ENCODE measurements at places on chromosomes 3 and 15.
A peak's percentile ranks its signal among the peaks of the same experiment; 100 is the strongest.

DNA sequence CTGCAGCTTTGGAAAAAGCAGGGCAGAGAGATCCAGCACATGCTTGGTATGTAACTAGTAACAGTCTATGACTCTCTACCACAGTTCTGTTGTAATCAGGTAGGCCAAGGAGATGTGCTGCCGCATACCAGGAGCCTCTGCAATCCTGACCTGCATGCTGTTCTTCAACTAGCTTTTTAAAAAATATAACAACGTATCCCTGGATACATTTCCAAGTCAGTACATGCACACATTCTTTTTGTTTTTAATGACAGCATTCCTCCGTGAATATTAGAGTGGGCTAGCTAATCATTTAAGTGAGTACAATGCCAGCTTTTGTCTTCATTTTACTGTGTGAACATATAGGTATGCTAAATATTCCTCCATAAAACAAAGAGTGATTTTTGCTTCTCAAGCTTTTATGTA lies 437.8 kb downstream of the RBMS3 start:
- no peak for DNase-seq
- no peaks in the 10 kb centered on the region for H3K4me1 ChIP-seq
- H3K36me3 ChIP-seq: no peaks in the 10 kb centered on the region
- no peak overlapping the region for H3K4me3 ChIP-seq
- no peaks in the 10 kb centered on the region for H3K27me3 ChIP-seq

DNA sequence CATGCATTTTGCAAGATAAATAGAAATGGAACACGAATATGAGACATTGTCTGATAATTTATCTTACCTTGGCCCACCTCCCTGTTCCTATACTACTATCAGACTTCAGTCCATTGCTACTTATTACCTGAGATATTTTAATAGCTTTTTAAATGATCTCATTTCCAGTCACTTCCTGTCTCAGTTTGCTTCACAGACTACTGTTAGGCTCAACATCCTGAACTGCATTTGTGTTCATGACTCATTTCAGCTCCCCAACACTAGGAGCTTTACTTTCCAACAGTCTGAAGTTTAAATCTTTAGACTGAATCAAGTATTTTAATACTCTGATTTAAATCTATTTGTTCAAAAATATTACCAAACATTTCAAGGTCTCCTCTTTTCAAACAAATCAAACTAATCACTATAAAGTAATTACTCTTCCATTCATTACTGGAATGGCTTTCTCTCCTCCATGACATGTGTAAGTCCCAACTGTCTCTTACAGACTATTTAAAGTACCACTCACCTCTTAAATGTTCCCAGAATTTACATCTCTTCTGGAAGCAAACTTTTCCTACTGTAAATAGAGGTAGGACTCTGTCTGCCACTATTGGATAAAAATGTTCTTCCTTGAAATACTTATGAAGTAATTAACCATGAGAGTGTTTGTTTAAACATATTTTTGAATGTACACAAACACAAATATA lies 1277.6 kb downstream of the ZPLD1 start:
- H3K36me3 ChIP-seq: no peaks in the 10 kb centered on the region
- H3K4me3 ChIP-seq: no peak overlapping the region
- no peaks in the 10 kb centered on the region for H3K4me1 ChIP-seq
- DNase-seq: no peak
- H3K27ac ChIP-seq: no peak overlapping the region

DNA sequence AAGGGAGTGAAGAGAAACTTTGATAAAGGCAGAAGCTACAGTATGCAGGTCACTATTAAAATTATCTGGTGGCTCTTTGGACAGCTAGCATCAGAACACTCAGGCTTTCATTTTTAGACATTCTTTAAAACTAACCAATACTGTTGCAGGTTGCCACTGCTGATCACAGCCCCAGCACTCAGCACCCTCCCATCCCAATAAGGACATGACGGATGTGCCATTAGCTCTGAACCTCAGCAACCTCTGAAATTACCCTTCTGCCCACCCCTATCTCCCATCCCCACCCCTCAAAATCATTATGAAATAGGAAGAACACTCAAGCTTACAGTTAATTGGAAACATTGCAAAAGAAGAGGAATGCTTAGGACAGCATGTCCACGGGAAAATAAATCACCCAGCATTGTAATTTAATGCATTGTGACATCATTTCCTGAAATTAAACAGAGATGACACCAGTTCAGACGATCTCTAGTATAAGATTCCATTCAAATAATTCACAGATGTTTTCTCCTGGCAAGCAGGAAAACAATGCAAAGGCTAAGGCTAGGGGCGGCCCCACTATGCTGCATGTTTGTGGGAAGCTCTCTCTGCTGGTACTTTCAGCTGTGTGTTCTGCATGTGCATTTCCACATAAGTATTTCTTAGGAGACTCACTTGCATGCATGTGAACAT lies 71.6 kb downstream of the MEIS2 start:
- no peak for DNase-seq
- H3K27me3 ChIP-seq: no peaks in the 10 kb centered on the region
- H3K4me1 ChIP-seq: no peaks in the 10 kb centered on the region
- H3K4me3 ChIP-seq: no peak overlapping the region

- DNase-seq: no peak
- no peaks in the 10 kb centered on the region for H3K27me3 ChIP-seq
- H3K36me3 ChIP-seq: no peaks in the 10 kb centered on the region
- H3K27ac ChIP-seq: no peak overlapping the region
Measured at GRCh38 chr15:82304778-82305090, 42.1 kb downstream of the SAXO2 start.

DNA sequence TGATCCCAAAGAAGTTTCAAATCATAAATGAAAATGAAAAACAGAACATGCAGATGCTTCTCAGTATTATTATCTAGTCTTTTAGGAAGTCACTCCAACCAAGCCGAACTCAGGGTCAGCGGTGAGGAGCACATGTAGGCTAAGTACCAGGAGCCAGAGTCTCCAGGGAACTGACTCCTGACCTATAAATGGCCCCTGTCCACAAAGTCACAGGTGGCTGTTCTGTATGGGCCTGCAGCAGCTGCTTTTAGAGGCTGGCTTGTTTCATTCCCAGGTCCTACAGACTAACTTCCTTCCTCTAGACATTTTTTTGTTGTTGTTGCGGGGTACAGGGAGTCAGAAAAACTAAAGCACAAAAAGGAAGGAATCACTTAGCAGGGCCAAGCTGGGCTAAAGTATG lies 54.6 kb downstream of the DAPK2 start:
- H3K4me3 ChIP-seq: no peak overlapping the region
- no peak overlapping the region for H3K27ac ChIP-seq
- H3K4me1 ChIP-seq: no peaks in the 10 kb centered on the region
- DNase-seq: no peak

- no peaks in the 10 kb centered on the region for H3K36me3 ChIP-seq
- no peak for DNase-seq
- no peak overlapping the region for H3K4me3 ChIP-seq
- no peaks in the 10 kb centered on the region for H3K27me3 ChIP-seq
- no peak overlapping the region for H3K27ac ChIP-seq
Measured at GRCh38 chr3:157131861-157132260, 28.1 kb downstream of the CCNL1 start.

GRCh38 chr3:164539215-164539614 lies 539.1 kb downstream of the SI start:
- no peak for DNase-seq
- H3K27me3 ChIP-seq: no peaks in the 10 kb centered on the region
- no peak overlapping the region for H3K4me3 ChIP-seq
- H3K4me1 ChIP-seq: no peaks in the 10 kb centered on the region
- H3K27ac ChIP-seq: no peak overlapping the region

DNA sequence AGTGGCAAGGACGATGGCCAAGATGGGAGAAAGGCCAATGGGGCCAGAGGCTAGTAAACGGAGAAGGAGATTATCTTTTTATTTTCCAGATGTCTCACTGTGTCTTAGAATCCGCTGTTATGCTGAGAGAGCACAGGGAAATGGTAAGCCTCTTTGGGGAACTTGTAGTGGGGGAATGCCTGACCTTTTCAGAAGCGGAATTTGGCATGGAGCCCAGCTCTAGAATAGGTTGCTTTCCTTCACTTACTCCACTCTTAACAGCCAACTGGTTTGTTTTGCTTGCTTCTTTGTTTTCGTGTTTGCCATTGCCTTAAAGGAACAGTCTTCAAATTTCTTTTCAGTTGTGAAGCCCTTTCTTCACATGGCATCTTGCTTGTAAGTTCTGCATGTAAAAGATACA lies 316.2 kb upstream of the THRB start:
- no peak overlapping the region for H3K27ac ChIP-seq
- H3K27me3 ChIP-seq: no peaks in the 10 kb centered on the region
- H3K4me3 ChIP-seq: no peak overlapping the region
- no peak for DNase-seq

GRCh38 chr15:71804226-71804625 lies 6.1 kb upstream of the NR2E3 start:
- DNase-seq: no peak
- H3K27ac ChIP-seq: no peak overlapping the region
- no peaks in the 10 kb centered on the region for H3K36me3 ChIP-seq
- H3K4me1 ChIP-seq: peaks cover 26% of the 10 kb centered on the region

DNA sequence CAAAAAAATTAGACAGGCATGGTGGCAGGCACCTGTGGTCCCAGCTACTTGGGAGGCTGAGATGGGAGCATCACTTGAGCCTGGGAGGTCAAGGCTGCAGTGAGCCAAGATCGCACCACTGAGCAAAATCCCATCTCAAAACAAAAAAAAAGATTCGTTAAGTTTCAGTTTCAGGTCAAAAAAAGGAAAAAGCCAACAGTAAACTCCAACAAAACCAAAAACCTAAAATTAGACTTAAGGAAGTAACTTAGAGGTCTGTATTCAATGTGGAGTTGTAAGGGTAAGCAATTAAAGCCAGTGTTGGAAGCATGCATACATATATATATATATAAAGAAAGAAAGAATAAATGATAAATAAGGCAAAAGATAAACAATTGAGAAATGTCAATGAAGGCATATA lies 11.8 kb downstream of the KPNA1 start:
- no peak overlapping the region for H3K4me3 ChIP-seq
- H3K27me3 ChIP-seq: no peaks in the 10 kb centered on the region
- H3K27ac ChIP-seq: no peak overlapping the region
- peaks cover 11% of the 10 kb centered on the region for H3K36me3 ChIP-seq
- DNase-seq: no peak

DNA sequence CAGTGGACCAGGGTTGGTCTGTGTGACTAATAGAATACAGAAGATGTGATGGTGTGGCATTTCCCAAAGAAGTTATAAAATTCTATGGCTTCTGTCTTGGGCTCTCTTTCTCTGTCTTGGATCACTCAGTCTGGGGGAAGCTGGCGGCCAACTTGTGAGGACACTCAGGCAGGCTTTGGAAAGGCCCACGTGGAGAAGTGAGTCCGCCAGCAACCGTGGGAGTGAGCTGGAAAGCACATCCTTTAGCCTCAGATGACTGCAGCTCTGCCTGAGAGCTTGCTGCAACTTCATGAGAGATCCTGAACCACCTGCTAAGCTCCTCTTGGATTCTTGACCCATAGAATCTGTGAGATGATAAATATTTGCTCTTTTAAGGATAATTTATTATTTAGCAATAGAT lies 72.0 kb upstream of the RASGRP1 start:
- no peak for DNase-seq
- no peaks in the 10 kb centered on the region for H3K4me1 ChIP-seq
- no peaks in the 10 kb centered on the region for H3K36me3 ChIP-seq
- H3K4me3 ChIP-seq: no peak overlapping the region
- H3K27me3 ChIP-seq: peaks cover 6% of the 10 kb centered on the region
- H3K27ac ChIP-seq: no peak overlapping the region

- no peaks in the 10 kb centered on the region for H3K36me3 ChIP-seq
- no peak overlapping the region for H3K4me3 ChIP-seq
- H3K27ac ChIP-seq: no peak overlapping the region
- no peak for DNase-seq
- no peaks in the 10 kb centered on the region for H3K27me3 ChIP-seq
Measured at GRCh38 chr3:118228151-118228550, 806.5 kb downstream of the IGSF11 start.

- no peak for DNase-seq
- H3K4me1 ChIP-seq: peaks cover 40% of the 10 kb centered on the region
- H3K27ac ChIP-seq: no peak overlapping the region
- H3K36me3 ChIP-seq: peaks cover 70% of the 10 kb centered on the region
Measured at GRCh38 chr3:128077202-128077624, 25.0 kb downstream of the SEC61A1 start.

DNA sequence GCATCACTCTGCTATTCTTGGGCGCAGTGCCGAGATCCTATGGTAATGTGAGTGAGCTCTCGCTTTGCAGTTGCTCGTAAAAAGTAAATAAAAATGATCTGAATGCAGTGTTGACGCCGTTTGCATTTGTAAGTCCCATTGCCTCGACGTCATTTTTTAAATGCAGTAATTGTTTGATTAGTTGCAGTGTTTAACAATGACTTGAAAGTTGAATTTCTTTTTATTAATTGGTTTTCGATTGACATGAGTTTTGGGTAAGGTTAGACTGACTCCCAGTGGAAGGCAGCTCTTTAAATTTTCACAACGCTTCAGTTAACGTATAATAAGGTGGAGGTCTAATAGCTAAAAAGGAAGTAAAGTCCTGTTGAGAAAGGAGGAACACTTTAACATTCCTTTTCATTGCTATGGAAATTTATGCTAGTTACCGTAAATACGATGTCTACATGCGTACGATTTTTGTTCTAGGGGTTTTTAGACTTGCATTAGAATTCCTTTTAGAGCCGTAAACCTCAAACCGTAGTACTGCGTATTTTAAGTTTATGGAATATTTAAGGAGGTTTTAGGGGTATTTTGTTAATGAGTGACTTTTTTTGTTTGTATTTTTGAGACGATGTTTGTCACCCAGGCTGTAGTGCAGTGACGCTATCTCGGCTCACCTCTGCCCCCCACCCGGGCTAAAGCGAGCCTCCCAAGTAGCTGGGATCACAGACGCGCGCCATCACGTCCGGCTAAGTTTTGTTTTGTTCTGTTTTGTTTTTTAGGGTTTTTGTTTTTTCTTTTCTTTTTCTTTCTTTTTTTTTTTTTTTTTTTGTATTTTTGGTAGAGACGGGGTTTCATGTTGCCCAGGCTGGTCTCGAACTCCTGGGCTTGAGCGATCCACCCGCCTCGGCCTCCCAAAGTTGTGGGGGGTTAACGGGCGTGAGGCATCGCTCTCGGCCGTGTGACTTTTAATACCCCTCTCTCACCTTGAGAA lies 1.4 kb downstream of the MORF4L1 start:
- peaks cover 25% of the 10 kb centered on the region for H3K4me1 ChIP-seq
- H3K36me3 ChIP-seq: peaks cover 28% of the 10 kb centered on the region
- peak overlapping the region; percentile 100 for H3K27ac ChIP-seq
- DNase-seq: no peak
- no peaks in the 10 kb centered on the region for H3K27me3 ChIP-seq

DNA sequence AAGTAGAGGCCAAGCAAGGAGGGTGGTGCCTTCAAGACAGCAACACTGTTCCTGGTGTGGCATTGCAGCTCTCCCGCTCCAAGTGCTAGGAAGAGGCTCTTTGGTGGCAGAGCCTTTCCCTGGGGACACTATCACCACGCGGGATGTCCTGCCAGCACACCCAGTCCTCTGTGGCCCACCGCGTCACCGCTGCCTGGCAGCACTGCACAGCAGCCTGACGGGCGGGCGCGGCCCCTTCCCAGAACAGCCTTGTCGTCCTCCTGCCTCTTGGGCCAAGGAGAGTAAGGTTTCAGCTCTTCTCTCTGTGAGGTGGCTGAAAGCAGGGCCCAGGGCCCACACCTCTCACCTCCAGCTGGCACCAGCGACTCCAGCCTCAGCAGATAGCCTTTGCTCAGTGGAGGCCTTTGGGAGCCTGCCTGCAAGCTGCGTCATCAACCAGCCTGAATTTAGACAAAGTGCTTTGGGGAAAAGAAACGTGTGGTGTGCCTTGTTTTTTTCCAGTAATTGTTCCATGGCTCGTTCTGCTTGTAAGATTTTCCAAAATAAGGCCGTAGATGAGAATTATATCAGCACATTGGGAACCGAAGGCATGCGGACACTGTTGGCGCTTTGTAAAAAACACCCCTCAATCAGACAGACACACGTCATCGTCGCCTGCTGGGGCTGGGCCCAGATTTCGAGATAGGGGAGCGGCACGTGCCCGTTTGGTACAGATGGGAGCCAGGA lies 65.0 kb downstream of the AAGAB start:
- peak overlapping the region; percentile 8 for H3K27ac ChIP-seq
- peaks cover 92% of the 10 kb centered on the region for H3K36me3 ChIP-seq
- H3K4me1 ChIP-seq: peaks cover 19% of the 10 kb centered on the region
